Chondrocyte (in vitro differentiated cells): ENCODE measurements at places on chromosomes 16 and 17.
A peak's percentile ranks its signal among the peaks of the same experiment; 100 is the strongest.

GRCh38 chr16:67357561-67357960 lies 30.9 kb downstream of the LRRC36 start:
- DNase-seq = no peak

DNA sequence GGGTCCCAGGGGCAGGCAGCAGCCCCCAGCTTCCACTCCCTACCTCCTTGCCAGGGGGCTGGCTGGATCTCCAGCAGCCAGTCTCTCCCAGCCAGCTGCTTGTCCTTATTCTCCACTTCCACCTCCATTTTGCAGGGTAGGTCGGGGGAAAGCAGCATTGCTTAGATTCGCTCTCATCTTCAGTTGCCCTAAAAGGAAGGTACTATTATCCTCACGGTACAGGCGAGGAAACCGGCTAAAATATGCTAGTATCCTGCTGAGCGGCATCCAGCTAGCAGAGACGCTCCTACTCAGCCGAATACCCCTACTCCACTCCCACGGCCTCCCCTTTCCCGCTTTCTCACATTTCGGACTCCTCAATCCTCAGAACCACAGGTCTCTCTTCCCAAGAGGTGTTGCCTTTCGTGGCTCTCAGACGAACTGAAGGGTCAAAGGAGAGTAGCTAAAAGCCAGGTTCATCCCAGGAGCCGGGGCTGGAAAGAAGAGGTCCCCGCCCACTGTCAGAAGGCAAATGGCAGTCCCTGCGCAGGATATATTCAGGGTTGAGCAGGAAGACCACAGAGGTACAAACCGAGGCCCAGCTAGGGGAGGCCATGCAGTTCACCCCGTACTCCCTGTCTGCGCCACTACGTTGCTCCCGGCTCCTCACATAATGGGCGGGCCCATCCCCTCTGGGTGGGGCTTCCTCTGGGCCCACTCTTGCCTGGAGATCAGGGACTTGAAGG lies 1.7 kb upstream of the RAB11FIP4 start:
- DNase-seq = no peak

- DNase-seq = no peak
Measured at GRCh38 chr17:72432143-72432621, 311.4 kb downstream of the SOX9 start.

DNA sequence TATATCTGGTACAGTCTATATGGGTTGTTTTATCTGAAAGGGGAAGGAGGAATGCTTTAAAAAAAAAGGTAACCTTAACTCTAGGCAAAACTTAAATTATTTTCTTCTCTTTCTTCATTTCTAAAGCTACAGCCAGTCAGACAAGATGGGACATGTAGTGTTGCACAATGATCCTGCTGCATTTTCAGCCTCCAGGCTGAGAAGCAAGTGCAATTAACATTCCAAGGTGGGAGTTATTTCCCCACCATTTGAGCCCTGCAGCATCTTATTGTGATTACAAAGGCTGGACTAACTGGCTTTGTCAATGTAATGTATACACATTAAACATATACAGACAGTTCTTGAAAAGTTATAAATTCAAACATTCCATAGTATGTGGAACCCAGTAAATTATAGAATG lies 22.6 kb upstream of the NF1 start:
- no peak for DNase-seq

- DNase-seq = no peak
Measured at GRCh38 chr16:22348291-22348690, 26.1 kb downstream of the CDR2 start.

DNA sequence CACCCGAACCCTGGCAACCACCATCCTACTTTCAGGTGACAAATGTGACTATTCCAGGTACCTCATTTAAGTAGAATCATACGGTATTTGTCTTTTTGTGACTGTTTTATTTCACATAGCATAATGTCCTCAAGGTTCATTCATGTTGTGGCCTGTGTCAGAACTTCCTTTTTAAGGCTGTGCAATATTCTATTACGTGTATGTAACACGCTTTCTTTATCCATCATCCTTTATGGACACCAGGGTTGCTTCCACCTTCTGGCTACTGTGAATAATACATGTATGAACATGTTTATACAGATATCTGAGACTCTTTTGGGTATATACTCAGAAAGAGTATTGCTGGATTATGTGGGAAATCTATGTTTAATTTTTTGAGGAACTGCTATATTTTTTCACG lies 28.7 kb upstream of the RSL1D1 start:
- DNase-seq = no peak

DNA sequence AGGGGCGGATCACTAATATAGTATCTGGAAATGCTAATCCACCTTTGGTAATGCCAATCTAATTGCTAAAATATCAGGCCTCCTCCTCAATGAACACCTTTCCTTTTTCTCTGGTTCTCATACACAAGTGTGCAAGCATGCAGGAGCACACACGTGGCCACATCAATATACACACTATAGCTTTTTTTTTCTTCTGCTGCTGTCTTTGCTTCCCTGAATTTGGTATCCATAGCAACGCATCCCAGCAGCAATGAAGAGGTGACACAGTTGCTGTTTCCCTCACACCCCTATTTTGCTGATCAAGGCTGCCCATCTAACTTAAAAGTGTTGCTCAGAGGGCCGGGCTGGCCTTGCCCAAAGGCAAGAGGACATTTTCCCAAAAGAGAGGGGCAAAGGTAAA lies 15.4 kb downstream of the NOG start:
- DNase-seq = no peak

DNA sequence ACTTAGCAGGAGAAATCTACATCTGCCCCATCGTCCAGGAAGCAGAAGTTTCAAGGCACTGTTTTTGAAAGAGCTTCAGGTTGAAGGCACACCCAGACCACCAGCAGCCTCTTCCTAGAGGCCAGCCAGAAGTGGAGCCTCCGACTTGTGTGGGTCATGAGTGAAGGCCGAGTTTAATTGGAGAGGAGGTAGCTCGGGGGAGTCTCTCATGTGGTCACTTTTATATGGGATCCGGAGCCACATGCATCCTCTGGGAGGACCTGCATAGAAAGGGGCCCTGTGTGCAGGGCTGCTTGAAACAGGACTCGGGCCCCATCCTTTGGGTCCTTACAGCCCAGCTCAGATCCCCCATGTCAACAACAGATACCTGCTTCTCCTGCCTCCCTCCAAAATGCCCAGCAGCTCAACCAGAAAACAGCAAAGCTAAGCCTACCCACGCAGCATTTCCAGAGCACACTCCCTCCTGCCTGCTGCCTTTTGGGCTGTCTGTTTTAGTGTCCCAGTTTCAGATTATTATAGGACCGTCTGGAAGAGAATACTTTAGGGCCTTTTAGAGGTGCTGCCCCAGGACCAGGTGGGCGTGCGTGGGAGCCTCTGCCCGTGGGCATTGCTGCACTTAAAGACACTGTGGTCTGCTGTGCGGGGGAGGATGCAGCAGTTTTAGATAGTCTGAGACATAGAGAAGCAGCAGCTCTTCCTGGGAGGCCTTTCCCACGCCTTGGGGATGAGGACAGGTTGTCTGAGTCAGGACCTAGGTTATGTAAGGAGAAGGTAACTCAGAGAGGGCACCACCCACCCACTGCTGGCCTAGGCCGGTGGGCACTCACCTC lies 29.5 kb downstream of the MPRIP start:
- peak; percentile 67 for DNase-seq
